HFFc6 (cell line): ENCODE measurements at places on chromosomes 7 and 10.
A peak's percentile ranks its signal among the peaks of the same experiment; 100 is the strongest.

- no peak for DNase-seq
Measured at GRCh38 chr7:39909526-39909925, 40.5 kb upstream of the CDK13 start.

DNA sequence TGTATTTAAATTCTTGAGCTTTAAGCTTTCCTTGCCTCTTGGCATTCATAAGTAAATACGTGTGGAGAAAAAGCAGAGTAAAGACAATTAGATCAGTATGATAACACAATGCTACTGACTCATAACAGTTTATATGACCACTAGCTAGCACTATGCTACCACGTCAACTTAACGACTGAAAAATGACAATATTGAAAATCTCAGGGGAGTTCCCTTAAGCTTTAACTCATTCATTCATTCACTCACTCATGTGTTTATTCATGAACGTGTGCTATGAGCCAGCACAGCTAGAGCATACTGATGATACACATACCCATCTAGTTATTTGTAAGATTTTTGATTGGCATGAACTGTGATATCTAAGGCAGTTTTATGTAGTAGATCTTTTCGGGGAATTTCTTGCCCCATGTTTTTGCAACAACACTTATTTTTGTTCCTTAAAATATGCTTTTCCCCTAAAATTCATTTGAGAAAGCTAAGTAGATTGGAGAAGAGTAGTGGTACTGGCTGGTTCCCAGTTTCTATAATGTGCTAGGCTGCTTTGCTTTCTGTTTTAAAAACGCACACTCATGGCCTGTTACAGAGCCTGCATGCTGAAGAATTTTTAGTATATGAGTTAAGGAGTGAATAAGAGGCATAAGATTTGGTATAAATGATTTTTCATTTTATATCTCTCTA lies 57.4 kb upstream of the ACBD5 start:
- no peak for DNase-seq

- no peak for DNase-seq
Measured at GRCh38 chr7:124720195-124720594, 45.4 kb downstream of the GPR37 start.

- DNase-seq: no peak
Measured at GRCh38 chr10:102384053-102384452, 11.5 kb upstream of the NFKB2 start.

DNA sequence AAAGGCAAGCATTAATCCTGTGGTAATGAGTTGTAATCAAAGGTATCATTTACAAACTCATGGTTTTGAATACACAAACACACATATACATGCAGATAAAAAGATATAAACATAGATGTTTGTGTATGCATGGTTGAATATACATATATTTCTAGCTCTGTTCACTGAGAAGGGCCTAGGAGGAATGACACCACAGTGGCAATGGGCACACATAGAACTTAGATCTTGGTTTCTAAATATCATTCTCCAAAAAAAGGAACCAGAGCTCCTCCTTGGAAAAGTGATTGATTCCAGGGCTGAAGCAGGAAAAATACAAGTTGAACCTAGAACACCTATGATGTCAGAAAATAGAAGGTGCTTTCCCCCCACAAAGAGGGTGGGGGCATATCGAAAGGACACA lies 6.9 kb downstream of the CUL2 start:
- no peak for DNase-seq

- DNase-seq: no peak
Measured at GRCh38 chr7:1121886-1122831, 34.2 kb downstream of the GPER1 start.

DNA sequence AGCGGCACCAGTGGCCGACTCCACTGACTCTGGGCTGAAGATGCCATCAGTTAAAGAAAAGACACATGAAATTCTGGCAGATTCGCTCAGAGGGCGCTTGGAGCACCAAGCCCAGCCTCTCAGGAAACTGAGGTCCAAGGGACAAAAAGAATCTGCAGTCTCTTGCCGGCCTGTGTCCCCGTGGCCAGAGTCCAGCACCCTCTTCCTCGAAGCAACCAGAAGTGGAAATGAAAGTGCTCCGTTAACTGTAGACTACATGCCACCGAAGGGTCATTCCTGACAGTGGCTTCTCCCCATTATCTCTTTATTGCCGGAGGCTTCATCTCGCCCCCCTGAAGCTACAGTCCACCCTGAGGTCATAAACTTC lies 1.0 kb upstream of the CHST15 start:
- DNase-seq: no peak

- no peak for DNase-seq
Measured at GRCh38 chr10:96756111-96756903, 36.0 kb upstream of the PIK3AP1 start.

DNA sequence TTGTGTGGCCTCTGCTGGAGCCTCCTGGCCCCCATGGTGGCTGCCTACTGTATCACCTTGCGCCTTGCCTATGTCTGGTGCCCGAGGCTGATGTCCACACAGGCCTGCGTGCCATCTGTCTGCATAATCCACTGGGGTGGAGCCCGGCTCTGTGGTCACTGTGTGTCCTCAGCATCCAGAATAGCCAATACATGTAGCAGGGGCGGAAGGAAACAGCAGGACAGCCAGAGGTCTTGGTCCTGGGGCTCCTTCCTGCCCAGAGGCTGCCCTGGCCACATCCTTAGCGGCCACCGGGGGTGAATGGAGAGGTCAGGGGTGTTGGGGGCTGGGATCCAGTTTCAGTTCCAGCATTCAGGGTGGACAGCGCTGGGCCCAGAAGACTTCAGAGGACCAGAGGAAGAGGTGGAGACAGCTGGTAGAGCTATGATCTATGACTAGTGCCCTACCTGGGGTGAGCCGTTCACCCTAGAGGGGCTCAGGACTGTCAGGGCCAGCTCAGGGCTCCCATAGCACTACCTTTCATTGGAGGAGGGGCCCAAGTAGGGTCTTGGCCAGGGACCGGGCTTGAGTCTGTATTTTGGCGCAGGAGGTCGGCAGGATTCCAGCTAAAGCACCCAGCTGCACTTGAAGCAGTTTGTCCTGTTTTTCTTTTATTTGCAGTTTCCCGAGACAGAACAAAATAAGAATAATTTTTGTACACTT lies 15.9 kb downstream of the YKT6 start:
- no peak for DNase-seq

- DNase-seq: no peak
Measured at GRCh38 chr10:110415809-110416208, 81.9 kb upstream of the DUSP5 start.

- no peak for DNase-seq
Measured at GRCh38 chr7:26629696-26630095, 234.7 kb downstream of the SKAP2 start.

- no peak for DNase-seq
Measured at GRCh38 chr7:158263110-158263963, 324.3 kb downstream of the PTPRN2 start.

DNA sequence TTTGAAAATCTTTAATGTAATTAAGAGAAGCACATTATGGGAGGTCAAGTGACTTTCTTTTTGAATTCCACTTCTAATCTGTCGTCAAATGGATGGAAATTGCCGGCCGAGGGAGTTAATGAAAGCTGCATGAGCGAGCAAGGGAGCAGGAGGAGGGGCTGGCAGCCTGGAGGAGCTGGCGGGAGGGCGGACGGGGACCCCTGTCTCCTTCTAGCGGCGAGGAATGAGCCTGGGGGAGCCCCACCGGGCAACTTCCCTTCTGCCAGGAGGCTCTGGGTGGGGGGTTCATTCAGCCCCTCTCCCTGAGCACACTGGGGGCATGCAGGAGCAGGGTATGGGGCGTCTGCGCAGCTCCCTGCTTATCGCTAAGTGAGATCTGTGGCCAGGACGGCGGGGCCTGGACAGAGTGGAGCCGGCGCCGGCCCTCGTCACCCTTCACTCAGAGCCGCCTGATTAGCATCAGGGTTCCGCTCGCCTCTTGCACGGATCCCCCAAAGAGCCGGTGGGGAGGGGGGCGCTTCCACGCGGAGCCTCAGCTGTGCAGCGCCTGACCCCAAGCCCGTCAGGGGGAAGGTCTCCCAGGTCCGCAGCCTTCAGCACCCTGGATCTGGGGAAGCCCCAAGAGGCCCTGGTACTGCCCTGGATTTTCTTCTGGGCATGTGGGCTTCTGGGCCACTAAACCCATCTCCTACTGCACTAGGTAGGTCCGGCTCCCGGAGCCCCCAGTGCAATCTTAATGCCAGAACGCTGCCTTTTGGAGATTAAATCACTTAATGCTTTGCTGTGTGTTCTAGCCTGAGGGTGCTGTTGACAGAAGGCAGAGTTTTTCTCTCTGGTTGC lies 680.8 kb downstream of the LRMDA start:
- DNase-seq: peak; percentile 57

DNA sequence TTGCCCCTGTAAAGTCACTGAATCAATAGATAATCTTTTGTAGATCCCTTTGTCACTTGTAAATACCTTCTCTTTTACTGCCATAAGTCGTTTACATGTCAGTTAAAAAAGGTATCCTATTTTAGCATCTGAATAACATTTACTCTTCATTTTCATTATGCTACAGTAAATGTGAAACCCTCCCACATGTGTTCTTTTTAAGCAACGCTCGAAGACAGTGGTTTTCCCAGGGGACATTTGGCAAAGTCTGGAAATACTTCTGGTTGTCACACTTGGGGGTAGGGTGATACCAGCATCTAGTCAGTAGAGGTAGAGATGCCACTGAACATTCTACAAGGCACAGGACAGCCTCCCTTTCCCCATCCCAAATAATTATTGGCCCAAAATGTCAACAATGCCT lies 23.7 kb downstream of the ATAD1 start:
- DNase-seq: no peak

GRCh38 chr10:67788028-67788886 lies 49.7 kb downstream of the DNAJC12 start:
- DNase-seq: no peak

DNA sequence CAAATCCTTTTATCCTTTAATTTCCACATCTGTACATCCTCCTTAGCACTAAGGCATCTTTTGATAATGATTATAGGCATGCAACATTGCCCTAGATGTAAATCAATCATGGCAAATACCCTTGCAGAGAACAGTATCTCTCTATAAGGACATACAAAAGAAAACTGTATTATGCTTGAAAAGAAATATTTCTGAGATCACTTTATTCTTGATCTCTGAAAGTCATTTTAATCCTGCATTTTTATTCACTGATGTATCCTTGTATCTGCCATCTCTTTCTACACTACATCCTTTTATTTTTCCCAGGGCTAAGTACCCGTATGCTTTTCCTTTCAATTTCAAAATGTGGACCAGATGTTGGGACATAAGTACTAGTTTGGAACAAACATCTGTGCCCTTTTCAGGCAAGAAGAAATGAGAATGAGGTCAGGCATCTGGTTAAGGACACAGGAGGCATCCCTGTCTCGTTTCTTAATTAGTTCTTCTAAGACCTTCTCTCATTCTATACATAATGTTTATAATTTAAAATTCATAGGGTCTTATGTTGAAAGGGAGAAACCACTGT lies 338.6 kb downstream of the CNTNAP2 start:
- DNase-seq: no peak

GRCh38 chr10:43093423-43094076 lies 16.7 kb downstream of the RET start:
- peak; percentile 52 for DNase-seq

- DNase-seq: peak; percentile 61
Measured at GRCh38 chr7:33107136-33108066, 1.8 kb downstream of the RP9 start.

- no peak for DNase-seq
Measured at GRCh38 chr7:97014145-97014750, 8.9 kb downstream of the DLX6 start.

- DNase-seq: no peak
Measured at GRCh38 chr10:20890491-20891337, 6.4 kb downstream of the NEBL start.

- DNase-seq: no peak
Measured at GRCh38 chr7:118153551-118154177, 30.3 kb upstream of the LSM8 start.

DNA sequence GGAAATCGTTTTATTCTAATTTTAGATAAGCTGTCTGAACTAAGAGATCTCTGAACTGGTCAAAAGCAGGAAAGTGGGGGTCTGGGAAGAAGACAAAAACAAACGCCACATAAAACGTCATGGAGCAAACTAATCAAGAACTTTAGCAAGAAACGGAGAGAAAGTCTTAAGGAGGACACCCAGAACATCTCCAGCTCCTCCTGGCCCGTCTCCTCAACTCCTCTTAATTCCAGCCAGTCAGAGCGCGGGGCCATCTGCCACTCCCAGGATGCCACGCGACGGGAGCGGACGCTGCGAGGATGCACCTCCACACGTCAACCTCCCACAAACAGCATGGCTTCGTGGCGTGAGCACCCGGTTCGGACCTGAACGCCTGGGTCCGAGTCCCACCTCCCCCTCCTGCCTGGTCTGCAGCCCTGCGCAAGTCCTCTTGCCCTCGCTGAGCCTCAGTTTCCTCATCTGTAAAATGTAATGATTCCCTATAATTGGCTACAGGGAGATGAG lies 598 bp downstream of the MMS19 start:
- DNase-seq: peak; percentile 87

- peak; percentile 77 for DNase-seq
Measured at GRCh38 chr7:101125989-101126650, 784 bp upstream of the SERPINE1 start.

DNA sequence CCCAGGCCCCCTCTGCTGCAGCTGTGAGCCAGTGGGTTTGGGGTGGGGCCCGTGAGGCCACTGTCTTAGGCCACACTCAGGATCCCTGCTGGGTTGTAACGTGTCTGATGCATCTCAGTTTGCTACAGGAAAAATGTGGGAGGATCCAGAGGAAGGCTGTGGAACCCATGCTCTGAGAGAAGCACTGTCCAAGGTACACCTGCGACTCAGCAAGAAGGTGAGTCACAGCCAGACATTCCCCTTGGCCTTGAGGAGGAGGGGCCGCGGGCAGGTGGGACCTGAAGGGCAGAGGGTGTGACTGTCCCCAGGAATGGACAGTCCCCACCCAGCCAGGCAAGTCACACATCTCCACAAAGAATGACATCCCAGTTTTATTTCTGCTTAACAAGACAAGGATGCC lies 27.8 kb upstream of the C10orf120 start:
- DNase-seq: no peak
